ENCODE measurements at places on chromosomes 6 and 20.
A peak's percentile ranks its signal among the peaks of the same experiment; 100 is the strongest.

DNA sequence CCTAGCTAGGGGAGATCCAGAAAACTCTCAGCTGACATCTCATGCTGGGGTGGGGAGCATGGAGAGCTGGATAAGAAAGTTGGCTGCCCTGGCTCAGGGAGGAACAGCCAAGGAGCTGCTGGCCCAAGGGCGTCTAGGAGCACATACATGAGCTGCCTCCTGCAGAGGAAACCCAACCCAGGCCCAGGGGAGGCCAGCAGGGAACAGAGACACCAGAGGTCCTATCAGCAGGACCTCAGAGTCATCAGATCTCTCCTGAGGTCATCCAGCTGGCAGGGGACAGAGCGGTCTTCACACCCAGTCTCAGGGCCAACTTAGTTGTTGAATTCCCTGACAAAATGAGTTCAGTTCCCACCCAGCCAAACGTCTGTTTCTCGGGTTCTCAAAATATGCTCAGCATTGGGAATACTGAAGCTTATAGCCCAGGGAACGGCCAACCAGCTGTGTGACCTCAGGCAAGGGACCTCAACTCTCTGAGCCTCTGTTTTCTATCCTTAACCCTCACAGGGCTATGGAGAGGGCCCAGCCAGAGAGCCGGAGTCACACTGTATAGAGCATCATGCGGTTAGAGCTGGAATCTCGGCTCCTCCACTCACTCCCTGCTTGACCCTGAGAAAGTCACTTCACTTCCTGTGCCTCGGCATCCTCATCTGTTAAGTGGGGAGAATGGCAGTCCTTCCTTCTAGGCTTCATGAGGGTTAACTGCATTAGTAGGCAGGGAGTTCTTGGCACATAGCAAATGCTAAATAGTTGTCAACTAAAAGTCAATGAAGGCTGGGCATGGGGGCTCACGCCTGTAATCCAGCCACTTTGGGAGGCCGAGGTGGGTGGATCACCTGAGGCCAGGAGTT, 13.8 kb downstream of the ADA start:
- DNase-seq, result no peak
- no peaks in the 10 kb centered on the region for H3K27me3 ChIP-seq
- peaks cover 8% of the 10 kb centered on the region for H3K4me1 ChIP-seq
- no peaks in the 10 kb centered on the region for H3K36me3 ChIP-seq
- no peak overlapping the region for H3K27ac ChIP-seq
- no peak overlapping the region for H3K4me3 ChIP-seq

DNA sequence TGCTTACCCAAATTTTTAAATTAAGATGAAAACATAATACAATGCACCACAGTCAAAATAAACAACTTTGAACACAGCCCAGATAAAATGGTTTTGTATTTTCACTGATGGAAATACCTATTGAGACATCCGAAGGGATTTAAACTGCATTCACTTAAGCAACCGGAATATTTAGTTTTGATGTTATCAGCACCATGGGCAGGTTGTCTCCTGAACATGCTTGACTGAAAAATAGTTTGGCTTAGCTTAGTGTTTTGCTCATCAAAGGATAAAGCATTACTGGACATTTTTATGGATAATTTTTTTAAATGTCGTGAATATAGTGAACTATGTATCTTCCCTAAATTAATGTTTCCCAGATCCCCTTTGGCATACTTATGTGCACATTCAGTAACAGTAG, 177.5 kb downstream of the GJA1 start:
- DNase-seq, result no peak
- H3K4me3 ChIP-seq, result no peak overlapping the region
- no peaks in the 10 kb centered on the region for H3K27me3 ChIP-seq
- peaks cover 2% of the 10 kb centered on the region for H3K4me1 ChIP-seq

DNA sequence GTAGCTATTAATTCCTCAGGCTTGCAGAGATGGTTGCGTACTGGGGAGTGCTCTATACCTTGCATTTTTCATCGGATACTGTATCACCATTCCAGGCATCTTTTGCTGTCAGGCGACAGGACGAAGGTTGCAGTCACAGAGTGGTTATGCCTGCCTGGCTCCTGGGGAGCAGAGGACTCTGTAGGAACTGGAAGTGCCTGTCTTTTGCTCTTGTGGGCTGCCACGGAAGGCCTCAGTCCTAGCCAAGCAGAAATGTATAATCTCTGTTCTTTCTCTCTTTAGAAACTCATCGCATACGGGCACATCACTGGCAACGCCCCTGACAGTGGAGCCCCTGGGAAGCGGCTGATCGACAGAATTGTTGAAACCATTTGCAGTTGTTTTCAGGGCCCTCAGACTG, 29.5 kb downstream of the ARFGEF2 start:
- no peaks in the 10 kb centered on the region for H3K4me1 ChIP-seq
- no peaks in the 10 kb centered on the region for H3K27me3 ChIP-seq
- no peak overlapping the region for H3K27ac ChIP-seq
- H3K36me3 ChIP-seq, result peaks cover 44% of the 10 kb centered on the region
- no peak for DNase-seq
- H3K4me3 ChIP-seq, result no peak overlapping the region

DNA sequence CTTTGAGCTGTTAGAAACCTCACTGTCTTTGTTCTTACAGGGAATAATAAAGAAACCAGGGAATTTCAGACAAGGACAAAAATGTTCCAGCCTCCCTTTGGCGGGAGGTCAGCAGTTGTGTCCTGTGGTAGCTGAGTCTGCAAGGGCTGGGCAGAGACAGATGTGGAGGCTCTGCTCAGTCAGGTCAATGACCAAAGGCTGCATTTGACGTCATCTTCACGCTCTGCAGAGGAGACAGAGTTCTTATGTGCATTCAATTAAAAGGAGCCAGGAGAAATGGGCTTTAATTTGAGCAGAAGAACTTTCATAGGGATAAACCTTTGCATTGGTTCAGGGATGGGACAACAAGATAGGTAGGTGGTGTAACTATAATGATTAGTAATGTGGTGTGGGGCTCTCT, 45.1 kb upstream of the FOXA2 start:
- H3K27me3 ChIP-seq, result no peaks in the 10 kb centered on the region
- H3K4me1 ChIP-seq, result no peaks in the 10 kb centered on the region
- no peak for DNase-seq
- H3K4me3 ChIP-seq, result no peak overlapping the region

DNA sequence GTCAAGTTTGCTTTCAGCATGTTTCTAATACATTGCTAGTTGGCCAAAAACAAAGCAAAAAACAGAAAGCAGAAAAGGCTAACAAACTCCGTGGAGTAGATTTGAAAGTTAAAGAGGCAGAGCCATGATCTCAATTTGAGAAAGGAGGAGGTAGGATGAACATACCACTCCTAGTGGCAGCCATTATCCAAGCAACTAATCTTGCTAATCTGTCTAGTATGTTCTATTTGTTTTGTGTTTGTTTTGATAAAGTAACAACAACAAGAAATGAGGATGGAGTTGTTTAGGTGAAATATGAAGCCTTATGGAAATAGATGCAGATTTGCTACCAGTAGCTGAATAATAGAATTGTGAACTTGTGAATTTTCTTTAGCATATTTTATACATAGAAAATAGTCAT, 295.5 kb upstream of the PRDM1 start:
- H3K27ac ChIP-seq, result no peak overlapping the region
- no peaks in the 10 kb centered on the region for H3K36me3 ChIP-seq
- H3K4me3 ChIP-seq, result no peak overlapping the region
- no peaks in the 10 kb centered on the region for H3K27me3 ChIP-seq
- no peaks in the 10 kb centered on the region for H3K4me1 ChIP-seq

- H3K36me3 ChIP-seq, result no peaks in the 10 kb centered on the region
- no peak overlapping the region for H3K27ac ChIP-seq
- peaks cover 9% of the 10 kb centered on the region for H3K4me1 ChIP-seq
- no peaks in the 10 kb centered on the region for H3K27me3 ChIP-seq
Measured at GRCh38 chr6:28402197-28402596, 2.6 kb upstream of the ZSCAN12 start.

GRCh38 chr20:2507875-2508630, 662 bp downstream of the ZNF343 start:
- no peaks in the 10 kb centered on the region for H3K36me3 ChIP-seq
- H3K4me3 ChIP-seq, result peak overlapping the region; percentile 89
- no peaks in the 10 kb centered on the region for H3K27me3 ChIP-seq
- peaks cover 13% of the 10 kb centered on the region for H3K4me1 ChIP-seq

- no peaks in the 10 kb centered on the region for H3K27me3 ChIP-seq
- H3K4me1 ChIP-seq, result no peaks in the 10 kb centered on the region
- H3K27ac ChIP-seq, result no peak overlapping the region
- no peak overlapping the region for H3K4me3 ChIP-seq
- H3K36me3 ChIP-seq, result no peaks in the 10 kb centered on the region
Measured at GRCh38 chr6:136846046-136846445, 23.7 kb downstream of the PEX7 start.

GRCh38 chr20:2000285-2000684, 6.4 kb upstream of the PDYN start:
- DNase-seq, result no peak
- no peaks in the 10 kb centered on the region for H3K36me3 ChIP-seq
- no peaks in the 10 kb centered on the region for H3K4me1 ChIP-seq

GRCh38 chr20:62923669-62924441, 2.5 kb downstream of the DIDO1 start:
- peaks cover 84% of the 10 kb centered on the region for H3K4me1 ChIP-seq
- no peaks in the 10 kb centered on the region for H3K36me3 ChIP-seq
- H3K27ac ChIP-seq, result peak overlapping the region; percentile 96
- H3K4me3 ChIP-seq, result peak overlapping the region; percentile 97
- no peaks in the 10 kb centered on the region for H3K27me3 ChIP-seq
- DNase-seq, result no peak

DNA sequence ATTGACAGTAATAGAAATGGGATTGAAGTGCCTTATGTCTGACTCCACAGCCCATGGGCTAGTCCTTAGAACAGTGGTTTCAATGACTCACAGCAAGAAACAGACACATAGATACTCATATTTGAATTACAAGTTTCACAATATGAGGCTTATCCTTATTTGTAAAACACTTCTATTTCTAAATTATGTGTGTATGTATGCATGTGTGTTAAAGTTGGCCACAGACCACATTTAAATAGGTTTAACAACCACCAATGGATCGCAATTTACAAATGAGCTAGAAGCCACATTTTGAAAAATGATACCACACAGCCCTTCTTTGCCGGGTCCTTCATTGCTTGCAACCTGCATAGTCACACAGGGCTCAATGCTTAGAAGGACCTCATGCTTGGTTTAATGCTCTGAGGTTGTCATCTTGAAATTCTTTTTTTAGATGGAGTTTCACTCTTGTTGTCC, 157.8 kb upstream of the PREP start:
- no peak overlapping the region for H3K27ac ChIP-seq
- H3K4me1 ChIP-seq, result no peaks in the 10 kb centered on the region
- DNase-seq, result no peak
- no peak overlapping the region for H3K4me3 ChIP-seq
- H3K27me3 ChIP-seq, result no peaks in the 10 kb centered on the region

- no peak overlapping the region for H3K27ac ChIP-seq
- H3K27me3 ChIP-seq, result no peaks in the 10 kb centered on the region
- peak overlapping the region; percentile 8 for H3K4me3 ChIP-seq
- no peak for DNase-seq
- H3K36me3 ChIP-seq, result no peaks in the 10 kb centered on the region
- peaks cover 28% of the 10 kb centered on the region for H3K4me1 ChIP-seq
Measured at GRCh38 chr6:81204731-81205130, 547.8 kb downstream of the TENT5A start.

GRCh38 chr6:129239825-129240491, 357.0 kb downstream of the LAMA2 start:
- no peaks in the 10 kb centered on the region for H3K36me3 ChIP-seq
- H3K27me3 ChIP-seq, result no peaks in the 10 kb centered on the region
- no peaks in the 10 kb centered on the region for H3K4me1 ChIP-seq
- H3K27ac ChIP-seq, result no peak overlapping the region
- DNase-seq, result no peak

- no peaks in the 10 kb centered on the region for H3K36me3 ChIP-seq
- H3K4me1 ChIP-seq, result peaks cover 27% of the 10 kb centered on the region
- H3K27me3 ChIP-seq, result no peaks in the 10 kb centered on the region
Measured at GRCh38 chr6:29762781-29763214, 39.6 kb downstream of the HLA-F start.

DNA sequence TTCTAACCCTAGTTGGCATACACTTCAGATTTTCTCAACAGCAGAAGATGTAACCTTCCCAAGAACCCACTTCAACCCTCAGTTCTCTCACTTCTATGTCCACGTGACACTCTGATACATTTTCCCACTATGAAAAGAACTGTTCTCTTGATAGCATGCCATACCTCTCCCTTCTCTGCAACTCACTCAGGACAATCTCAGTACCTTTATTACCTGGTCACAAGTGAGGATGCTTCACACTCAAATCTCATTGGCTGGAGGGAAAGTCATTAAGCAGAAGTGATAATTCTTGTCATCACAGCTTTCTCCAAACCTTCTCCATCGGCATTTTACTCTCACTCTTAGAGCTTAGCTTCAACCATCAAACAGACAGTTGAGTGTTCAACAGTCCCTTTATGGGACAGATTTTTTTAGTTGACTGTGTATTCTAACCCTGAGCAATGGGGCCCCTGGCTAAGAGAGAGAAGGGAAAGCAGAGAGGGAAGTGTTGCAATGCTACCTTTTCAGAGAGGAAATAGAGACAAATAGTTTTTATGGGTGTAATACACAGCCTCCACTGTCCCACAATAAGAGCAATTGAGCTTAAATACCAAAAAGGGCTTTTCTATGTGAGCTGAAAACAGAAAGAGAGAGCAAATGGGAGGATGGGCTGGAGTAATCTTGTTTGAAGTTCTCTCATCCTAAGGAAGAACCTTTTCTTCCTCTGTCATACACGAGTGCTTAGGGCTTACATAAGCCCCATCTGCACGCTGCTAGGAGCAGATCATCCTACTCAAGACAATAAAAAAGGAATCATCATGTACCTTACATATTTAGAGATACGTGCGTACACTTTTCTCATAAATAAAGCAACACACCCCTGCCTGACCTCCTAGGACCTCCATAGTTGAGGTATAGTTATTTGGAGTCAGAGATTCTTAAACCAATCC, 16.0 kb downstream of the HLA-DPA1 start:
- no peak overlapping the region for H3K27ac ChIP-seq
- H3K4me3 ChIP-seq, result no peak overlapping the region
- H3K4me1 ChIP-seq, result no peaks in the 10 kb centered on the region
- H3K36me3 ChIP-seq, result no peaks in the 10 kb centered on the region
- no peaks in the 10 kb centered on the region for H3K27me3 ChIP-seq

GRCh38 chr20:62460678-62461077, 15.1 kb downstream of the GATA5 start:
- no peak overlapping the region for H3K27ac ChIP-seq
- no peaks in the 10 kb centered on the region for H3K4me1 ChIP-seq
- no peak overlapping the region for H3K4me3 ChIP-seq
- no peak for DNase-seq
- H3K27me3 ChIP-seq, result no peaks in the 10 kb centered on the region

DNA sequence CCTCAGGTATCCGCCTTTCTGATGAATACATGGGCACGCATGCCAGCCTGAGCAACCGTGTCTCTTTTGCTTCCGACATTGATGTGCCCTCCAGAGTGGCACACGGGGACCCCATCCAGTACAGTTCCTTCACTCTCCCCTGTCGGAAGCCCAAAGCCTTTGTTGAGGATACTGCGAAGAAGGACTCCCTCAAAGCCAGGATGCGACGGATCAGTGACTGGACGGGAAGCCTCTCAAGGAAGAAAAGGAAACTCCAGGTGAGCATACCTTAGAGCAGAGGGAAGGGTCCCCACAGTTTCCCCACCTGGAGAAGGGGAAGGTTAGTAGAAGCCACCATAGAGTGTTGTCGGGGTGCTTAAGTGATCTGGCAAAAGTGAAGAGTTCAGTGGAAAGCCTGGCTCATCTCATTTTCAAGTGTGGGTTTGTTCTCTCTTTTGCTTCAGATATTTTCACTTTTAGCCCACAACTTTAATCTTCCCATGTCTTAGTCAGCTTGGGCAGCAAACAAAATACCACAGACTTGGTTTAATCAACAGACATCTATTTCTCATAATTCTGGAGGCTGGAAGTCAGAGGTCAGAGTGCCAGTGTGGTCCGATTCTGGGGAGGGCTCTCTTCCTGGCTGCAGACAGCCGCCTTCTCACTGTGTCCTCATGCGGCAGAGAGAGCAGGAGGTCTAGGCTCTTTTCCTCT, 133.5 kb upstream of the CLDN20 start:
- H3K36me3 ChIP-seq, result no peaks in the 10 kb centered on the region
- no peak overlapping the region for H3K27ac ChIP-seq
- no peak for DNase-seq
- H3K4me1 ChIP-seq, result peaks cover 9% of the 10 kb centered on the region
